GM12878 (cell line): ENCODE measurements at places on chromosomes 11 and 22.
A peak's percentile ranks its signal among the peaks of the same experiment; 100 is the strongest.

- H3K36me3 ChIP-seq: no peaks in the 10 kb centered on the region
- H3K4me1 ChIP-seq: no peaks in the 10 kb centered on the region
- H3K27me3 ChIP-seq: no peaks in the 10 kb centered on the region; the same call in 1 of the 2 replicates
- no peak overlapping the region for H3K27ac ChIP-seq
- DNase-seq: no peak
Observed at GRCh38 chr11:14058061-14058460, 95.5 kb downstream of the SPON1 start.

- no peak overlapping the region for H3K4me3 ChIP-seq
- no peak for DNase-seq
- H3K36me3 ChIP-seq: no peaks in the 10 kb centered on the region
Observed at GRCh38 chr11:109512249-109512648, 90.3 kb downstream of the C11orf87 start.

- H3K4me1 ChIP-seq: no peaks in the 10 kb centered on the region
- no peak overlapping the region for H3K4me3 ChIP-seq
- no peak for DNase-seq
- no peak overlapping the region for H3K27ac ChIP-seq
- no peaks in the 10 kb centered on the region for H3K36me3 ChIP-seq
- no peaks in the 10 kb centered on the region for H3K27me3 ChIP-seq
Observed at GRCh38 chr11:12815931-12816494, 141.8 kb downstream of the TEAD1 start.

- no peaks in the 10 kb centered on the region for H3K27me3 ChIP-seq
- no peaks in the 10 kb centered on the region for H3K36me3 ChIP-seq
- H3K4me3 ChIP-seq: no peak overlapping the region
- H3K4me1 ChIP-seq: peaks cover 13% of the 10 kb centered on the region
- no peak overlapping the region for H3K27ac ChIP-seq
Observed at GRCh38 chr11:96149743-96150555, 193.0 kb downstream of the MAML2 start.

DNA sequence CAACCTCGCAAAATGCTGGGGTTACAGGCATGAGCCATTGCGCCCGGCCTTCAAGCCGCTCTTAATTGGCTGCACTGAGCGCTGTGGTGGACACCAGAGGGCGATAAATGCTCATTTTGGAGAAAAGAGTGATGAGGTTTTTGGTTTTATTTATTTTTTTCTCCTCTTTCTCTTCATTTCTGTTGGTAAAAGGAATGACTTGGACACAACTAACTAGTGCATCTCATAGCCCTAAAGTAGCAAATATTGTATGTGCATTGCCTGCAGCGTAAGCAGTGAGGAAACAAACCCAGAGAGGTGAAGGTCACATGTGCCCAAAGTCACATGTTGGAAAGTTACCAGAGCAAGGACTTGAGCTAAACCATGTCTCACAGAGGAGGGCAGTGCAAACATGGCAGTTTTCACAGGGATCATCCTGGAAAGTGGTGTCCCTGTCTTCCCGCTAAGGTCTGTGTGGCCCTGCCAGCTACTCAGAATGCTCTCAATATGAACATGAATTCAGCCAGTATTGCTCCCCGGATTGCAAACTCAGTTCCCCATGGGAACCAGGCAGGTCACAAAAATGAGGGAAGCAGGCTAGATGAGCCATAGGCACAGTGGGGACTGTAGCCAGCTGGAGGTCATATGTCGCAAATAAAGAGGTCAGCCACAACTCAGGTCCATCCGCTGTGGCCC, 8.6 kb upstream of the CD82 start:
- peak; percentile 47 for DNase-seq
- no peaks in the 10 kb centered on the region for H3K27me3 ChIP-seq
- no peaks in the 10 kb centered on the region for H3K36me3 ChIP-seq
- no peak overlapping the region for H3K27ac ChIP-seq
- no peak overlapping the region for H3K4me3 ChIP-seq
- peaks cover 27% of the 10 kb centered on the region for H3K4me1 ChIP-seq

- peaks cover 17% of the 10 kb centered on the region for H3K4me1 ChIP-seq
- peak overlapping the region; percentile 24; the same call in 1 of the 2 replicates for H3K27ac ChIP-seq
- H3K36me3 ChIP-seq: no peaks in the 10 kb centered on the region
- H3K27me3 ChIP-seq: no peaks in the 10 kb centered on the region
Observed at GRCh38 chr22:33864723-33865130, 55.5 kb downstream of the LARGE1 start.
